Esophagus squamous epithelium (tissue), 5 donors: ENCODE measurements at places on chromosomes 11 and 22. TPM values are rescaled to one million over a fixed set of nuclear protein-coding genes. Genes with fewer than 3 reads are reported as not detected.

LSP1 gene
- 23.3 TPM for total RNA-seq

DNA sequence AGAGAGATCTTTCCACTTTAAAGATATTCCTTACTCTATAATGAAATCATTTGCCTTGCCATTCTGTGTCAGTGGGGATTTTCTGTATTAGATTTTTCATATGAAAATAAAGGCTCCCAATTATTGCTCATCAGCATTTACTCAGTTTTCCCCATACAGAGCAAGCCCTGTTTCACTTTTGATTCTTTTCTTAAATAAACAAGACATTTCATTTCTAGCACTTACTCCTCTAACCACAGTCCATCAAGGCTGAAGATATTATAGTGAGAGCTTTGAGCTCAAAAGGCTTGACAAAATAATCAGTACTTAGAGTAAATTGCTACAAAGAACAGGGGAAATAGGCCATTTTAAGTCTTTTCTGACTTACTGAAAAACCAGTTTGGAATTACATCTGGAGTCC lies 385.1 kb downstream of the LRRC4C start:
- no peaks in the 10 kb centered on the region for H3K4me1 ChIP-seq
- H3K27ac ChIP-seq: no peak overlapping the region
- no peaks in the 10 kb centered on the region for H3K36me3 ChIP-seq

GRCh38 chr22:23820748-23821211 lies 18.0 kb downstream of the DERL3 start:
- no peak for DNase-seq
- no peak overlapping the region for H3K4me3 ChIP-seq
- H3K4me1 ChIP-seq: peaks cover 2% of the 10 kb centered on the region
- H3K36me3 ChIP-seq: peaks cover 45% of the 10 kb centered on the region
- no peaks in the 10 kb centered on the region for H3K27me3 ChIP-seq
- no peak overlapping the region for H3K27ac ChIP-seq

GRCh38 chr11:74650498-74650897 lies 58.1 kb downstream of the POLD3 start:
- peak overlapping the region; percentile 30 for H3K27ac ChIP-seq
- H3K27me3 ChIP-seq: no peaks in the 10 kb centered on the region
- H3K36me3 ChIP-seq: no peaks in the 10 kb centered on the region
- DNase-seq: no peak
- no peaks in the 10 kb centered on the region for H3K4me1 ChIP-seq

DNA sequence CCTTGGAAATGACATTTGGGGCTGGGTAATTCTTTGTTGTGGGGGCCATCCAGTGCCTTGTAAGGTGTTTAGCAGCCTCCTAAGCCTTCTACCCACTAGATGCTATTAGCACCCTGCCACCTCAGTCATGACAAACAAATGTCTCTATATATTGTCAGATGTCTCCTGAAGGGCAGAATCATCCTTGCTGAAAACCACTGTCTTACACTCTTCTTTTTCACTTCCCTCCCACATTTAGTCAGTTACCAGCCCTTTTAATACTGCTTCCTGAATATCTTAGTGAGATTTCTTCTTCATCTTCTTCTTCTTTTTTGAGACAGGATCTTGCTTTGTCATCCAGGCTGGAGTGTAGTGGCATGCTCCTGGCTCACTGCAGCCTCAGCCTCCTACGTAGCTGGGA lies 33.1 kb downstream of the TNRC6B start:
- peaks cover 6% of the 10 kb centered on the region for H3K36me3 ChIP-seq
- H3K4me1 ChIP-seq: peaks cover 43% of the 10 kb centered on the region
- no peak overlapping the region for H3K27ac ChIP-seq
- no peak overlapping the region for H3K4me3 ChIP-seq
- no peak for DNase-seq
